ENCODE measurements at places on chromosomes 11 and 22.

- DNase-seq, result no peak
Observed at GRCh38 chr11:38721586-38722315, 2123.7 kb upstream of the RAG2 start.

DNA sequence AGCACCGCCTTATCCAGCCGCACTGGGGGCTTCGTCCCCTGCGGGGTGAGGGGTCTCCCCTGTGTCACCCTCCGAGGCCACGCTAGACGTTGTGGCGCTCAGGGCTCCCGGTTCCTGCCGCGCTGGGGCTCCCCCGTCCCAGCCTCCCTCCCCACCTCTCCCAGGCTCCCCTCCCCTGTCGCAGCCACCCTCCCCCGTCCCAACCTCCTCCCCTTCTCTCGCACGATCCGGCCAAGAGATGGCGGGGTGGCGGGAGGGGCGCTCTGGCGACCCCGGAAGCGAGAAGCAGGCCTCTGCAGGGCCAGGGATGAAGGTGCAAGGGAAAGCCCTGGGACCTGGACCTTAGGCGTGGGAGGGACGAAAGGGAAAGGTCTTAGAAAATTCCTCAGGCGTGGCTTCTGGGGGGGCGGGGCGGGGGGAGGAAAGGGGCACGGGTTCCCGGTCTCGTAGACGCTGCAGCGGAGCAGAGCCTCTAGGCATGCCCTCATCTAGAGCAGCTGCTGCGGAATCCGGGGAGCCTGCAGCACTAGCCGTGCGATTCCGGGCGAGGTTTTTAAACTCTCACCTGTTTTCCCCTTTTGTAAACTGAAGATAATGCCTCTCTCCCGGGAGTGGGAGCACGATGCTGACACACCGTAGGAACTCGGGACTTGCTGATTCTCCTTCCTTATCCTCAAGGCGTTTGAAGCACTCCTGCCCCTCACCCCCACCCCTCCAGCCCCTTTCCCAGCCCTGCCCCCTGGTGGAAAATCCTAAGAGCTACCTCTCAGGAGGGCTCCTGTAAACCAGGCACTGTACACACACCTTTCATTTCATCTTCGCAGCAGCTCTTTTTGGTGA, 14.4 kb downstream of the KCNJ5 start:
- no peak for DNase-seq

DNA sequence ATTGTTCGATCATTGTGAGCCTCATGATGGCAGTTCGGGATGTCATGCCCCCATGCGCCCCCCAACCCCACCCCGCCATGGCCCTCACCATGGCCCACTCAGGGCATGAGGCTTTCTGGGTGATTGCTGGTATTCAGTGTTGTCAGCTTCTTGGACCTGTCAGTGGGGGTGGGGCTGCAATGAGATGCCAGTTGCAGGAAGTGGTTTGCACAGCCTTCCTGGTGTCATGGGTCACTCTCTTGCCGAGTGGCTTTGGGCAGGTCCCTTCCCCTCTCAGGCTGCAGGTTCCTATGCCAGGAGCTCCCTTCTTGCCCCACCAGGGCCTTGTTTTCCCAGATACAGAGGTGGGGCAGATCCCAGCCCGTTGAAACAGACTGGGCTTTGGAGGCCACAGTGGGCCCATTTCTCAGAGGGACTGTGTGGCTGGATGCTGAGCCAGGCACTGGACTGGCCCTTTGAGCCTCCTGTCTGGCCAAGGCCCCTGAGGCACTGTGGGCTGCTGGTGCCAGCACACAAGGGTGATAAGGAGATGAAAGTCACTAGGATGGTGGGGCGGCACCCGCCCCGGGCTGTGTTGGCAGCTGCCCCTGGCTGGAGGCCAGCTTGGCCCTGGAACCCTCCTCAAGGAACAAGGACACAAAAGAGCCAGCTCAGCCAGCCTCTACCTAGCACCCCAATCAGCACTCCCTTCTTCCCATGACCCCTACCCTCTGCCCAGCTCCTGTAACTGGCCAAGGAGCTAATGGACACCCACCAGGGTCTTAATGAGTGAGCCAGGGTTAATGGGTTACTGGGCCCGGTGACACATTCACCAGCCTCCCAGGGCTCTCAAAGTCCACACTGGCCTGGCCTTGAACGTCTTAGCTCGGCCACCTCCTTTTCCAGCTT, 1.5 kb upstream of the GGT1 start:
- DNase-seq, result no peak

DNA sequence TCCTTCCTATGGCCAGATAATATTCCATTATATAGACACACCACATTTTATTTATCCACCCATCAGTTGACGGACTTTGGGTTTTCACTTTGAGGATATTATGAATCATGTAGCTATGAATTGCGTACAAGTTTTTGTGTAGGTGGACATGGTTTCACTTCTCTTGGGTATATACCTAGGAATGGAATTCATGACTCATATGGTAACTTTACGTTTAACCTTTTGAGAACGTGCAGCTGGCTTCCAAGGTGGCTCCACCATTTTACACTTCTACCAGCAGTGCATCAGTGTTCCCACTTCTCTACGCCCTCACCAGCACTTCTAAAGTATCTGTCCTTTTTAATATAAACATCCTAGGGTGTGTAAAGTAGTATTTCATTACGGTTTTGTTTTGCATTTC, 112.0 kb downstream of the PLEKHA7 start:
- no peak for DNase-seq

Data from ascending aorta (tissue), 2 donors.